ENCODE measurements at places on chromosomes 1 and 21.

GRCh38 chr21:44497703-44498126 is 42.3 kb downstream of the KRTAP10-1 start:
- no peak for DNase-seq

DNA sequence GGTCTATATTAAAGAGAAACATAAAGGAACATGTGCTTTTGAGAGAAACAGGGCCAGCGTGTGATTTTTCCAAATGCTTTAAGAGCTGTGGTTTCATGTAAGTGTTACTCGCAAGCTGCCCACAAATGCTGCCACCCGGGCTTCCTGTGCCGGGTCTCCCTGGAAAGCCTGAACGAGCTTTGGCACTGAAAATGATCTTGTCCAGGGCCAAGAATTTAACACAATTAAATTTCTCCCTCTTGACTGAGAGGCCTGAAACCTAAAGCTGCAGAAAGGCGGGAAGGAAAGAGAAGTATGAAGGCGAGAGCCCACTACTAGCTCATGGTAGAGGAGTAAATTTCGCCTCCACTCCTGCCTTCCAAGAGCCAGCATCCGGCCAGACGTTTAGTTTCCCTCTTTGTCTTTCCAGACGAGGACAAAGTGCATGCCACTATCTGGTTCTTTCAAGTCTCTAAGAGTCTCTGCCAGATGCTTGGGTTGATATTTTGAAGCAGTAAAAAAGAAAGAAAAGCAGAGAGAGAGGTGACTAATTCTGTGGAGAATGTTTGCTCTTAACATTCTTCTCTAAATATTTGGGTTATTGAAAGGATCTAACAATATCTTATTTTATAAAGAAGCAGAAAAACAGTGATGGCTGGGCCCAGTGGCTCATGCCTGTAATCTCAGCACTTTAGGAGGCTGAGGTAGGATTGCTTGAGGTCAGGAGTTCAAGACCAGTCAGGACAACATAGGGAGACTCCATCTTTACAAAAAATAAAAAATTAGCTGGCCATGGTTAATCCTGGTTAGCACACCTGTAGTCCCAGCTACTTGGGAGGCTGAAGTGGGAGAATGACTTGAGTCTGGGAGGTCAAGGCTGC is 100.0 kb upstream of the HNRNPU start:
- DNase-seq = no peak

GRCh38 chr1:107698161-107698560 is 266.8 kb downstream of the VAV3 start:
- DNase-seq = no peak

DNA sequence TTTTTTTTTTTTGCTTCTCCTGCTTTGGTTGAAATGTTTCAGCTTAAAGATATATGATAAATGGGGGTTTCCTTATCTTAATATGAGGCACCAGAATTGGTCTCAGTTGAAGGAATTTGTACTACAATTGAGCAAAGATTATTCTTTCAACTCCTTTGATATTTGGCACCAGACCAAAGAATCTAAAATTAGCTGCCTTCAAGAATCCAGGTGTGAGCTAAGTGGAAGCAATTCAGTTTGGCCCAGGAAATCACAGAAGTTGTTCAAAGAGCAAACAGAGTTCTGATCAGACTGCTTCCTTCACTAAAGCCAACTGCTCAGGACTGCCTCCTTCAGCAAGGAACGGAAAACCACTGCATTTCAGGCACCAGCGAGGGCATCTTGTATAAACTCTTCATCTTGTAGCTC is 68.3 kb upstream of the BCAR3 start:
- peak; percentile 34 for DNase-seq

GRCh38 chr21:14491269-14491681 is 54.8 kb downstream of the SAMSN1 start:
- no peak for DNase-seq

DNA sequence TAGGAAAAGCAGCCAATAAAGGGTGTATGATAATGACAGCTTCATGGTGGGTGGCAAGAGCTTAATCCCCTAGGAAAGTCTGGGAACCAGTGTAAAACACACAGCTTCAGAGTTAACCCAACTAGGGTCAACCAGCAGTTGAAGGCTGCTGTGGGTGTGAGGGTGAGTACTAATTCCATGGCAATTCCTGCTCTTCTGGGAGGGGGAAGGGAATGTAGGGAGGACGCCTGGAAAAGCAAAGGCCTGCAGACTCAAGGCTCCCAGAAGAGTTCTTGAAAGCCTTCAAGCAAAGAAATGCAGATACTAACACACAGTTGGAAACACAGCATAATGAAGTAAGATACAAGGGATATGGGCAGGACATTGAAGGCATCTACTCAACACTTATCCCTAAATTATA is 28.1 kb downstream of the TTLL7 start:
- DNase-seq = no peak

- no peak for DNase-seq
Measured at GRCh38 chr1:228936881-228937280, 201.6 kb downstream of the RHOU start.

- DNase-seq = no peak
Measured at GRCh38 chr21:15839026-15839425, 109.2 kb downstream of the USP25 start.

- DNase-seq = no peak
Measured at GRCh38 chr1:5639106-5639722, 353.0 kb downstream of the NPHP4 start.

DNA sequence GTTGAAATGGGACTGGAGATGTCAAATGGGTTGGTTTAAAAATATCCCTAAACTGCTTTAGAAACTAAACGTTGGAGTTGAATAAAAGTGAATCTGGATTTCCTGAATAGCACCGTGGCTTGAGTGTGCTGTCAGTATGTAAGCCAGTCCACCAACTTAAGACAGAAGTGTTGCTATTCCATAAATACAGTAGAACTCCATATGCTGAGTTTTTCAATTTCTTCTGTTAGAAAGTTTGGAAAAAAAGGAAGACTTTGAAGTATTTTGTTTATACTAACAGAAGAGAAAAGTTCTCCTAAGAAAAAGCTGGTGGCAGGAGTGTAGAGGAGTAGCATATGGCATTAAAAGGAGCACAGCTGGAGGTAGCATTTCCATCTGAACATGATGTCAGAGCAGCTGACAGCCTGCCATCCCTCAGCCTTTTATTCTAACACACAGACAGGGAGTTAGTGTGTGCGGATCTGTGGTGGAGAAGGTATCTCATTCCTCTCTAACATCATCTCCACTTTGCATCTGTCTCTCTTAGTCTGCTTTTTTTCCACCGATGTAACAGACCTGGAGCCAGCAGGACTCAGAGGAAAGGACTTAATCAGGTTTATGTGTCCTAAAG is at the start of gene ZBTB18:
TSS of gene ZBTB18 (plus strand) at position 449 of the 610 bp plus-strand sequence. CDS start at position 598, 149 bp downstream.
- DNase-seq = no peak

- no peak for DNase-seq
Measured at GRCh38 chr21:39924577-39925308, 57.5 kb downstream of the PCP4 start.

DNA sequence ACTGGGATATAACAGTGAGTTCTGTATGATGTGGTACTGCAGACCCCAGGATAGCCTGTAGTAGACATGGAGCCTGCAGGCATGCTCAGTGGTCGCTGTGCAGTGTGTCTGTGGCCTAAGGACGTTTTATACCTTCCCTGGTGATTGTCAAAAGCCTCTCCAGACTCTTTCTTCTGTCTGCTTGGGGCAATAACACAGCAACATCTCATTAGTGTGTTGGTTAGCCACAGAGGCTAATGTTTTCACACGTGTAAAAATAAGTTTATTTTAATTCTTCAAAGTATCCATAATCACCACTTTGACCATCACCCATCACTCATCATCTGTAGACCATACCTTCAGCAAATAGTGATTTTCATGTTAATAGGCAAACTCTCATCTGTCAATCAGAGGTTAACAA is at the start of gene KRTAP24-1:
TSS of gene KRTAP24-1 (minus strand) at position 101 of the 400 bp plus-strand sequence. CDS start at position 83, 18 bp downstream.
- DNase-seq = no peak

DNA sequence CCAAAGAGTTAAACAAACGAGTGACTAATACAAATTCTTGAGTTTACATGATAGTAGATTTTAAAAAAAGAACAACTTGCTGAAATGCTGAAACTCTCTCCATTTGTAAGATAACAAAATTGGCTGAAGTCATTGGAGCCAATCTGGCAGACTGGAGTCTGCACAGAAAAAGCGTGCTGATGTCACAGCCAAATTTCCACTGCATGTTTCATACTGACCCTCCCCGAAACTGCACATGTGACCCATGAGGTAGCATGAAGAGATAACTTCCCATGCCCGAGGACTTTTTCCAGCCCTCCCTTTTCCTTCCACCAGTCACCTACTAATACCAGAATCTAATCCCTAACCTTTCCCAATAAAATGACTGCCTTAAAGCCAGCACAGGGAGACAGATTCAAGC is 1.2 kb upstream of the LELP1 start:
- DNase-seq = no peak

- no peak for DNase-seq
Measured at GRCh38 chr1:55585402-55585792, 370.2 kb upstream of the USP24 start.

- peak; percentile 35 for DNase-seq
Measured at GRCh38 chr21:45532826-45533360, 9.3 kb downstream of the SLC19A1 start.

DNA sequence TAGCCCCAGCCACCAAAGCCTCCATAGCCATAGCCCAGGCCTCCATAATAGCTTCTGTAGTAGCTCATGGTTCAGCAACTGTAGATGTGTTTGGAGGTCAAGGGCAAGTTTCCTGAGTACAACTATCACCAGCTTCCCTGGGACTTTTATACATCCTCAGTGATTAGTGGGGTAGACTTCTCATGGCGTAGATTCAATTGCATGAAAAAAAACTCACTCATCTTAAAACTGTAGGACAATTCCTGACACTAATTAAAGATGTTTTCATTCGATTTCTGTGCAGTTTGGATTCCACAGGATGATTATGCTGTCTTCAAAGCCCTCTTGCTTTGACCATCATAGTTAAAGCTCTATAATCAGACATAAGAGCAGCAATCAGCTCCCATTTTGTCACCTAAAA is at the start of gene KRTAP19-8:
TSS of gene KRTAP19-8 (minus strand) at position 101 of the 400 bp plus-strand sequence. CDS start at position 68, 33 bp downstream.
- DNase-seq = no peak

DNA sequence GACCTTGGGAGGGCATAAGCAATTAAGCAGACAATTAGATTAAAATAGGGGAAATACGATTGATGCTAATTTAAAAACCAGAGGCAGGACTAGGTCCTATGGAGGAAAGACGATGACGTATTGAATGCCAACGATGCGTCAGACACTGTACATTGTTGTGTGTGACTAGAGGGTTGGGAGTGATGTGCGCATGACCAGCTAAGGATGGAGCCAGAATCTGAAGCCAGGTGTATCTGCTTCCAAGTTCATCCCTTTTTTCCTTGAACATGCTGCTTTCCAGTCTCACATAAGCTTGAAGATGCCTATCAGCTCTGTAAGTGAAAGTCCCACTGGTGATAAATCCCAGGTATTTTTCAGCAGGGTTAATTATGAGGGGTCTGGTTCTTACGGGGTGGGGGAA is 576.2 kb downstream of the MATN1 start:
- DNase-seq = no peak

DNA sequence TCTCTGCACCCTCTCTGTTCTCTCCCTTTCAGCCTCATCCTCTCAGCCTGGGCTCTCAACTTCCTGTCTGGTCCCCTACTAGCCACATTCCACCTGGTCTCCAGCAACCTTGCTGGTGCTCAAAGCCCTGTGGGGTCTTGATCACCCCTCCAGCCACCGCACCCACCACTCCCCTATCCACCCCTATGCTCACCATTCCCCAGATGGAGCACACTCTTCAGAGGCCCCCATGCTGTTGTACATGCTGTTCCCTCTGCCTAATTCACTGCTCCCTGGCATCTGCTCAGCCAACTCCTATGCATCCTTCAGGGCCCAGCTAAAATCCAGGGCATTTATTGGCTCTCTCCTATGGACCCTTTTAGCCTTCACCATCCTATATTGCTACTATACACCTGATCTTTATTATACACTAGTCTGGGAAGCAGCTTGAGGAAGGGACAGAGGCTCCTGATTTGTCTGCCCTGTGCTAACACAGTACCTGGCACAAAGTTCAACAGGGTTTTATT is 81.0 kb downstream of the GLIS1 start:
- no peak for DNase-seq

GRCh38 chr1:175911138-175911537 is 167.7 kb upstream of the TNR start:
- no peak for DNase-seq

- peak; percentile 83 for DNase-seq
Measured at GRCh38 chr1:87296206-87296605, 32.5 kb upstream of the LMO4 start.
